ENCODE measurements at places on chromosomes 1 and 21. TPM values are rescaled to one million over a fixed set of nuclear protein-coding genes. Genes with fewer than 3 reads are reported as not detected.

AMY1A gene
- not detected for total RNA-seq

CD2 gene
- not detected for total RNA-seq

GPR25 gene
- total RNA-seq = not detected

INKA2 gene
- total RNA-seq = 4.4 TPM

MARCKSL1 gene
- 119 TPM for total RNA-seq

TSPAN1 gene
- total RNA-seq = 2.5 TPM

SPATA17 gene
- total RNA-seq = not detected

STRIP1 gene
- 32.0 TPM for total RNA-seq

RNU1-4 gene
- not detected for total RNA-seq

AADACL4 gene
- not detected for total RNA-seq

MYBPHL gene
- total RNA-seq = not detected

TAS1R3 gene
- total RNA-seq = not detected

SLAMF9 gene
- not detected for total RNA-seq

HIVEP3 gene
- total RNA-seq = 2.7 TPM

RAB7B gene
- total RNA-seq = not detected

GUCA2B gene
- total RNA-seq = not detected

LEFTY1 gene
- total RNA-seq = not detected

ZNF683 gene
- not detected for total RNA-seq

FCRL3 gene
- total RNA-seq = not detected

IGSF3 gene
- total RNA-seq = 0.94 TPM

C1orf185 gene
- total RNA-seq = not detected

LENEP gene
- not detected for total RNA-seq

CLCA4 gene
- total RNA-seq = not detected

CHRM3 gene
- not detected for total RNA-seq

CD1D gene
- total RNA-seq = not detected

OLFML3 gene
- 0.93 TPM for total RNA-seq

ANGPTL1 gene
- total RNA-seq = not detected

FYB2 gene
- total RNA-seq = not detected

LAMB3 gene
- 33.9 TPM for total RNA-seq

MAP1LC3C gene
- total RNA-seq = not detected

SMIM11 gene
- total RNA-seq = 10.0 TPM

FCER1A gene
- not detected for total RNA-seq

KRTAP10-1 gene
- not detected for total RNA-seq

STYXL2 gene
- total RNA-seq = not detected

DCST1 gene
- not detected for total RNA-seq

FLG gene
- not detected for total RNA-seq

OBSCN gene
- total RNA-seq = 0.49 TPM

PLD5 gene
- not detected for total RNA-seq

MFAP2 gene
- total RNA-seq = 36.8 TPM

SLC6A17 gene
- total RNA-seq = 2.0 TPM

KRTCAP2 gene
- 168 TPM for total RNA-seq

KIF14 gene
- 11.9 TPM for total RNA-seq

ZBTB8OS gene
- total RNA-seq = 37.9 TPM

RGS18 gene
- not detected for total RNA-seq

HSD11B1 gene
- 0.13 TPM for total RNA-seq

TMEM61 gene
- not detected for total RNA-seq

CHIA gene
- not detected for total RNA-seq

NT5C1A gene
- total RNA-seq = not detected

Data from mammary microvascular endothelial cell (primary cell).